RKO (cell line): ENCODE measurements at places on chromosomes 5 and 9.

GRCh38 chr5:179763215-179763945 is 30.4 kb upstream of the LTC4S start:
- DNase-seq, result peak; percentile 81

- DNase-seq, result no peak
These were observed 6.7 kb downstream of the ADAMTSL1 start for GRCh38 chr9:18480662-18481093.

- DNase-seq, result peak; percentile 35
These were observed 15.0 kb upstream of the PIP5K1B start for GRCh38 chr9:68690088-68690487.

GRCh38 chr9:137319739-137320551 is 17.9 kb upstream of the NRARP start:
- DNase-seq, result no peak

DNA sequence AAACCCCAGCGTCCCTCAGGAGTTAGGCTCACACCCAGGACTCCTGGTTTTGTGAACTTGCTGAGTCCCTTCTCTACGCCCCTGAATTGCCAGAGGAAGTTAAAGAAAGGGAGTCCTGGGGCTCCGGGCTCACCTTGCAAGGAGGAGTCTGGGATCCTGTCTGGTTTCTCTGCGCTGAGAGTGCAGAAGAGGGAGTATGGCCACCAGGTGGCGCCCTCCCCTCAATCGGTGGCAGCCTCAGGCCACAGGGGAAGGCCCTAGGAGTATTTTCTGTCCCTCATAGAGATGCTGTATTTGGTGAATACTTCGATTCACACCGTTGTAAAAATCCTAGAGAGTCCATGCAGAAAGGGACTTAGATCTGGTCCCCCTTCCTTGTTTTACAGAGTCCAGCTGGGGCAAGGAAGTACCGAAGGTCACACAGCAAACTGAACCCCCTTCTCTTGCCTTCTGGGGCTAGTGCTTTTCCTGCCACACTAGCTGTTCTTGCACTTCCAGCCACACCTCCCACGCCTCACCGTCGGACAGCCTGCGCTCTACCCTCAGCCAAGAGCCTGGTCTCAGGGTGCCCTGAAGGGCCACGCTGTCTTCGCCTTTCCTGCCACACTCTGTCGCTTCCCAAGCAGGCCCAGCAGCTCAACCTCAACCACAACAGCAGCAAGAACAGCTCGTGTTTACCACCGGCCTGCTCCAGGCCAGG is 10.2 kb downstream of the HAND1 start:
- DNase-seq, result peak; percentile 62

- peak; percentile 60 for DNase-seq
These were observed 68.2 kb downstream of the NR2F1-AS1 start for GRCh38 chr5:93512799-93513198.

DNA sequence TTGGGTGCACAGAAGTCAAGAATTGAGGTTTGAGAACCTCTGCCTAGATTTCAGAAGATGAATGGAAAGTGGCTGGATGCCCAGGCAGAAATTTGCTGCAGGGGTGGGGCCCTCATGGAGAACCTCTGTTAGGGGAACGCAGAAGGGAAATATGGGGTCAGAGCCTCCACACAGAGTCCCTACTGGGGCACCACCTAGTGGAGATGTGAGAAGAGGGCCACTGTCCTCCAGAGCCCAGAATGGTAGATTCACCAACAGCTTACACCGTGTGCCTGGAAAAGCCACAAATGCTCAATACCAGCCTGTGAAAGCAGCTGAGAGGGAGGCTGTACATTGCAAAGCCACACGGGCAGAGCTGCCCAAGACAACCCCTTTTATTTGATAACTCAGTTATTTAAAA is 383.5 kb downstream of the TLE4 start:
- DNase-seq, result no peak

DNA sequence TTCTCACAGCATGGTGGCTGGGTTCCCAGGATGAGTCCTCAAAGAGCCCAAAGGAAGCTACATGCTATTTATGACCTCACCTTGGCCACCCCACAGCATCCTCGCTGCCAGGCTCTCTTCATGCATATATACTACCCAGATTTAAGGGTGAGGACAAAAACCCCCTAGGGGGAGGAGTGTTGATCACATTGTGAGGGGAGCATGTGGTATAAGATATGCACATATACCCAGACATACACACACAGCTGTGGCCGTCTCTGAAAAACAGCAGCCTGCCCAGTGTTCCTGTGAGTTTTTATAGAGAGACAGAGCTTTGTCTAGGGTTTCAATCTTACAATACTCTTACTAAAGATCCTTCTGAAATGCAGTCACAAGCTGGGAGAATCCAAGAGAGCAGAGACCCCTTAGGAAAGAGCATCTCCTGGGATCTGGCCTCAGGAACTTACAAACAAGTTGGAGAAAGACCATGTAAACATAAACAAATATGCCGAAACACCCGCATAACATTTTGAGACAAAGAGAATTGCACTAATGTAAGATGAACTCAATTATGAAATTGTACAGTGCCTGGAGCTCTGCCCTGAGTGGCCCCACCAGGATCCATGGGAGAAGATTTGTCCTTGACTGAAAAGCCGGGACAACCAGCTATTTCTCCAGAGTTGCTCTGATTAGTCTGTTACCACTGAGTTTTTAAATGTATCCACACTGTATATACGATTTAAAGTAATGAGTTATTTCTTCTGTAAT is 146.4 kb downstream of the GADD45G start:
- no peak for DNase-seq

- DNase-seq, result no peak
These were observed 309.6 kb downstream of the EPB41L4A start for GRCh38 chr5:112109331-112110007.

DNA sequence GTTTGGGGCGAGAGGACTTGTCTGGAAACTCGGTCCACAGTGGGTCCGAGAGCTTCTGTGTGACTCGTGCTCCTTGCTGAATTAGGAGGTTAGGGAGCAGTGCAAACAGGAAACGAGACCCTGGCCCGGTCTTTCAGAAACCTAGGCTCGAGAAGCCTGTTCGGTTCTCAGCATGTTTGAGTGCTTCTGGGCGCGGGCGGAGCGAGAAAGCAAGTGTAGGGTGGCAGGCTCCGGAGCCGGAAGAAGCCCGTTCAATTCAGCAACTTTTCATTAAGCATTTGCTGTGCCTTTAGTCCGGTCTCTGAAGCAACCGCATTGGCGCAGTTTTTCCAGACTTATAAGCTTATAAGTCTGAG is 547 bp downstream of the CLTA start:
- DNase-seq, result peak; percentile 28

DNA sequence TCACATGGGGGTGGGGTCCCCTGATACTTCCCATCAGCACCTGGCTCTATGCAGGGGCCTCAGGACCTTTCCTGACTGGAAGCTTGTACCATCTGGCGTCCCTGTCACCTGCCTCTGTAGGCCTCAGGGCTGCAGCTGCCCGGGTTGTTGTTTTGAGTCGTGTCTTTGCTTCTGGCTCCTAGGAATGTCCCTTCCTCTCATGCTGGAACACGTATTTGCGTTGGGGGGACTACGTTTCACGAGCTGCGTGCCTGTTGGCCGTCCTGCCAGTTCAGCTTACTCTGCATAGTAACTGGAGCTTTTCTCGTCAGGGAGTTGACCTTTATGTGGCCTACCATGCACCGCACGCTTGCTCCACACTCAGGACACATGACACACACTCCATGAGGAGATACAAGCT is 54.9 kb upstream of the IRX4 start:
- no peak for DNase-seq

DNA sequence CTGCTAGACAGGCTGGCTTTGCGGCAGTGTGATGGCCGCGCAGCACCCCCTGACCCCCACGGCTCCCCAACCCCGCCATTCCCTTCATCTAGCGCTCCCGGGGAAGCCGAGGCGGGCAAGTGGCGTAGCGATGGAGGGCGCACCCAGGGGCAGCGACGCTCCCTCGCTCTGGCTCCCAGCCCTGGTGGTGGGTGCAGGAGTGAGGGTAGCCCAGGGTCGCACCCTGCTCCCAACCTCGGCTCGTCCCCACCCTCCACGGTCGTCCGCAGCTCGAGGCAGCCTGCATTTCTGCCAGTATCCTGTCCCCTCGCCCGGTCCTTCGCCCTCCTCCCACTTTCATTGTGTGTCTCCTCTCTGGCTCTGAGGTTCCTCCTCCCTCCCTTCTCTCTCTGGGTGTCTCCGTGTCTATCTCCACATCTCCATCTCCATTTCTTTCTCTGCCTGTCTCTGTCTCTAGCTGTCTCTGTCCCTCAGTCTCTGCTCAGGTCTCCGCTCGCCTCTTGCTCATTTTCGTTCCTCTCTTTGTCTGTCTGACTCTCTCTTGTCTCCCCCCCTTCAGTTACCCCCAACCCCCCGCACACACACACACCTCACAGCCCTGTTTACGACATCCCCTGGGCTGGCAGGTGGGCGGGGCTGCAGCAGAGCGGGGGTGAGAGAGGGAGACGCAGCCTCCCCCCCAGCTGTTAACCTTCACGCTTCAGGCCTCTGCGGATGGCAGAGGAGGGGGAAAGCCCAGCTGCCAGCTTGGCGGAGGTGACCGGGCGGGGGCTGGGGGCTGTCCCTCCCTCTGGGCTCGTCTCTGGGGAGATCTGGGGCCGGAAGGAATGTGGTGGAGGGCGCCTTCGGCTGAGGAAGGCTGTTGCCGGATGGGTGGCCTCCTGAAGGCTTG is 48.7 kb upstream of the PSD2 start:
- no peak for DNase-seq

GRCh38 chr5:115624994-115625393 is 842 bp downstream of the TMED7 start:
- peak; percentile 34 for DNase-seq

DNA sequence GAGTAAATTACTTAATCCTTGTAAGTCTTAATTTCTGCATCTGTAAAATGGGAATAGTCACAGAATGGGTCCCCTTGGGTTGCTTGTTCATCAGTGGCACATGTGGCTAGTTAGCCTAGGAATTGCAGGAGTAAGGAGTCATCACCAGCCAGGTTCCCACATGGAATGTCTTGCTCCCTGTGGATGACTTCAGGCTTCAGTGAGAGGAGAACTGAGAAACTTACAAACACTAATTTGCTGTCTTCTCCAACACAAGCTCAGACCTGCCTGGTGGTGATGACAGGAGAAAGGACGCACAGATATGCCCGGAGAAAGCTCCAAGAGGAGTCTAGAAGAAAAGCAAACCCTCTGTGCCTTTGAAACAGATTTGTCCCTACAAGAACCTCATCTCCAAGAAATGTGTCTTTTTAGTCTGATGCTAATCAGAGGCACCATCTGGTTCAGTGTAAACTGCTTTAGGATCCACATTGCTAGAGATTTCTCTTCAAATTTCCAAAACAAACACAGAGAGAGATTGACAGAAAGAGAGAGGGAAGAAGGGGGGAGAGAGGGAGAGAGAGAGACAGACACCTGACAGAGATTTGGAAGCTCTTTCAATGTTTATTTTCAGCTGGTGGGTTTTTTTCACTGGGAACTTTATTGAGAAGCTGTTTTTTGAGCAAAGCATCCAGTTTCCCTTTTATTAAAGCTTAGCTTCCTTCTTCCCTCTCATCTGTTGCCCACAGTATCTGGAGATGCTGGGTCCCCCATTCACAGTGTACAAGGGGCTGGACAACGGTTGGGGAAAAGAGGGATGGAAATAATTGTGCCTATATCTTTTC is 128.3 kb downstream of the DOCK2 start:
- DNase-seq, result no peak

- DNase-seq, result no peak
These were observed 215.6 kb downstream of the ACTL7B start for GRCh38 chr9:108640230-108640629.

GRCh38 chr5:10157085-10157669 is 92.5 kb downstream of the ATPSCKMT start:
- DNase-seq, result no peak

- DNase-seq, result peak; percentile 86
These were observed 4.1 kb downstream of the RPL7A start for GRCh38 chr9:133351908-133352634.

DNA sequence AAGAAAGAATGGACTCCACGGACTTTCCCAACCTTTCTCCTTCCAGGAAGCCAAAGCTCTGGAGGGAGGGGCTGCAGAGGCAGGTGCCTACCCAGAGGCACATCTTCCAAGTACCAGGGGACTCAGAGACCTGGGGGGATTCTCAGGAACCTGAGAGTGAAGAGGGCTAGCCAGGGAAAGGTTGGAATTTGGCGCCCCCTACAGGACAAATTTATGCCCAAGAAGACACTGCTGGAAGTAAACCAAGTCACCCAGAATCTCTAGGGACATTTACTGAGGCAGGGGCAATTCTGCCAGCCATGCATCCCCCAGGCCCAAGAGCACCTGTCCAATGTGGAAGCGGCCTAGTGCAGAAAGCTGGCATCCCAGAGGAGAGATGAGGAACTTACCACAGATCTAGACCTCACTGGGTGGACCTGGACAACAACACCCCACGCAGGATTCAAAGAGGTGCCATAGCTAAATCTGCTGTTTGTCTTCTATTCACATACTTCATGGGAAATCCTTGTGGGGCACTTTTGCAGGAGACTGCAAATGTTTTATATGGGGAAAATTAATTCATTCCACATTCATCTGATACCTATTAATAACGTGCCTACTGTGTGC is 25.9 kb upstream of the IDNK start:
- peak; percentile 17 for DNase-seq

- no peak for DNase-seq
These were observed 6.4 kb downstream of the FPGS start for GRCh38 chr9:127809002-127809539.

DNA sequence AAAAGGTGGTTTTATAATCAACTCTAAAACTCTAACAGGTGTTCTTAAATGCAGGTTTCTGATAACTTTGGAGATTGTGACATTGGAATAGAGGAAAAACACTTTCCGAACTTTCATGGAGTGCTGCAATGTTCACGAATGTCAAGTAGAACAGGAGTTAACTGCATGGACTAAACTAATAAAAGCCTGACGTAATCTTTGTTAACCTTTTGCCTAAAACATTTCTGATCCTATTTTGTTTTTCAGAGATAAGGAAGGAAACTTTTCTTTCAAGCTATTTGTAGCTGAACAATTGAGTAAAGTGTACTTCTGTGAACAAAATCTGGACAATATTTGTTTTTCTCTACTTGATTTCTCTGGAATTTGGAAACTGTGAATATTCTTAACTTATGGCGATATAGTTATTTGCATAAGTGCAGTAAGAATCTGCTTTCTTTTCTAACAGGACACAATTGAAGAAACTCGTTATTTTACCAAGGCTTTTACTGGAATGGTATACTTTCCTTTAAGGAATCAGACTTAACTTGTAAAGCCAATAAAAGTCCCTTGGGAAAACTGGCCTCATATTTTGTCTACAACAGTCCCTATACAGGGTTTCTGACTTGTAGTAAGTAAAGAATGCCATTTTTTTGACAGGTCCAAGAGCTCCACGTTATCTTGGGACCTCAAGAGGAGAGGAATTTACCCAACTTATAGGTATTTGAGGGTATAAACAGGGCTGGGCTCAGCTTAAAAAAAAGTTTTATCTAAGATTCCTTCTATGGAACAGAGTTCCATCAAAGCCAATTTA is 154.7 kb downstream of the NXNL2 start:
- DNase-seq, result no peak

DNA sequence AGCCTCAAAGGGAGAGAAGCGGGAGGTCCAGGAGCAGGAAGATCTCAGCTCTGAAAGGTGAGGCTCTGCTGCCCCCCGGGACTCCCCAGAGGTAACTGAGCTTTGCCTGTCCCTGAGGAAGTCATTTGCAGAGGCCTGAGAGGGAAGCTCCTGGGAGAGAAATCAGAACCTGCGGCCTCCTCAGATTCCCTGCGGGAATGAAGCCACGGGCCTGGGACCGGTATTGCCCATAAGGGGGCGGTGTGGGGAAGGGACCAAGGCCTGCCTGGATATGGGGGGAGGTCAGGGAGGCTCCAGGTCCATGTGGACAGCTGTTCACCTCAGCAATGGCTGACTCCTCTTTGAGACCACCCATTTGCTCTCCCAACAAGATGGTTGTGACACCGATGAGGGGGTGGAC is 1.3 kb downstream of the SPATA31E1 start:
- DNase-seq, result no peak
